Activated naive CD8-positive, alpha-beta T cell treated with anti-CD3 and anti-CD28 coated beads for 36 hours (primary cell): ENCODE measurements at places on chromosomes 13 and 19.

- DNase-seq = no peak
Observed at GRCh38 chr19:3963458-3964255, 7.2 kb downstream of the DAPK3 start.

DNA sequence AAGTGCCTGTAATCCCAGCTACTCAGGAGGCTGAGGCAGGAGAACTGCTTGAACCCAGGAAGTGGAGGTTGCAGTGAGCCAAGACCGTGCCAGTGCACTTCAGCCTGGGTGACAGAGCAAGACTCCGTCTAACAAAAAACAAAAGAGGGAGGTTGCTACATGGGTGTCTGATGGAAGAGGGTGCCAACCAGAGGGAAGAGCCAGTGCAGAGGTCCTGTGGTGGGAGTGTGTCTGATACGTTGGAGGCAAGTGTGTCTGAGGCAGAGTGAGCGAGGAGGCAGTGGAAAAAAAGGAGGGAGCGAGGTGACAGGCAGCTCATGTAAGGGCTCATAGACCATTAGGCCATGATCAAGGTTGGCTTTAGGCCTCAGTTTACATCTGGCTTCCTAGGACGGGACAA lies 6.8 kb downstream of the PDE4A start:
- DNase-seq = no peak

DNA sequence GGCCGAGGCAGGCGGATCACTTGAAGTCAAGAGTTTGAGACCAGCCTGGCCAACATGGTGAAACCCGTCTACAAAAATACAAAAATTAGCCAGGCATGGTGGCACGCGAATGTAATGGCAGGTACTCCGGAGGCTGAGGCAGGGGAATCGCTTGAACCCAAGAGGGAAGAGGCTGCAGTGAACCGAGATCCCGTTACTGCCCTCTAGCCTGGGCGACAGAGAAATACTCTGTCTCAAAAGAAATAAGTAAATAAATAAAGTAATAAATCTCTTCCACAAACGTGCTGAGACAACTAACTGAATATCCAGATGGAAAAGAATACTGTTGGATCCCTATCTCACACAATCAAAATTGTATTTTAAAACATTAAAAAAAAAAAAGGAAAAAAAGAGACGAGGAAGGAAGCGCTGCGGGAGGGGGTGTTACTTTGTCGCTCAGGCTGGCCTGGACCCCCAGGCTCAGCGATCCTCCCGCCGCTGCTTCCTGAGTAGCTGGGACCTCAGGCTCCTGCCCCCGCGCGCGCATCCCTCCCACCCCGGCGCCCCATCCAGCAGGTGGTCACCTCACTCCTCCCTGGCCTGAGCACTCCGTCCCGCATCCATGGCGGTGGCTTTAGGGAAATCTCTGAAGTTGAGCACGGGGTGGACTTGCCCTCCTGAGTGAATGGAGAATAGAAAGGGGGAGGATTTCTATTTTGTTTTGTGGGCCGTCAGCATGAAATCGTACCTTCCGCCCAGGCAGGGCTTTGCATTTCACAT lies 628 bp upstream of the ZNF813 start:
- DNase-seq = peak; percentile 8

GRCh38 chr19:27716922-27717321 lies 1496.0 kb downstream of the UQCRFS1 start:
- DNase-seq = no peak

DNA sequence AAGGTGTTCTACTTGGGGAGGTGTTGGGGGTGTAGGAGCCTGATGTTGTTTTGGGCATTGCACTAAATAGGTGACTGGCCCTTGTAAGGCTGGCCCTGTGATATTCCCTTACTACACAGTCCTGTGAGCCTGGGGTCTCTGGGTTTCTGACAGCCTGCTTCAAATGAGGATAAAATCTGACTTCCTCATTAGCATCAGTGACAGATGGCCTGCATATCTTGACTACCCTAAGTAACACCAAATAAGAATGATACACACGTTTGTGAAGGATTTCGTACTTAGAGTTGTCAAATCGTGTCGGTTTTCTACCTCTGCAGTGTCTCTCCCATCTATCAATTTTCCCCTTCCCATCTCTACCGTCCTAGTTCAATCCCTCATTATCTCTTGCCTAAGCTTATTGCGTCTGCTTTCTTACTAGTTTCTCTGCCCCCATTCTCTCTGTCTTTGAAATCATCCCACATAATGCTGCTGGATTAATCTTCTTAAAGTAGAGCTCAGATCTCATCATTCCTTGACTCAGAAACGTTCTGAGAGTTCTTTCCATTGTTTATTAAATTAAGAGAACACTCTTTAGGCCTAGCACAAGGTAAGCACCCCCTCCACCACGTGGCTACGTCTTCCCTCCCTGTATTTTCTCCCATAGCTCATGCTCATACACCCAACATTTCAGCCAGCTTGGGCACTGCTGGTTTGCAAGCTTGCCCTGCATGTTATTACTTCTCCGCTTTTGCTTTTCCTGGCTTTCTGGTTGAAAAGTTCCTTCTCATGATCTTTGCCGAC lies 26.2 kb upstream of the CNMD start:
- DNase-seq = no peak

DNA sequence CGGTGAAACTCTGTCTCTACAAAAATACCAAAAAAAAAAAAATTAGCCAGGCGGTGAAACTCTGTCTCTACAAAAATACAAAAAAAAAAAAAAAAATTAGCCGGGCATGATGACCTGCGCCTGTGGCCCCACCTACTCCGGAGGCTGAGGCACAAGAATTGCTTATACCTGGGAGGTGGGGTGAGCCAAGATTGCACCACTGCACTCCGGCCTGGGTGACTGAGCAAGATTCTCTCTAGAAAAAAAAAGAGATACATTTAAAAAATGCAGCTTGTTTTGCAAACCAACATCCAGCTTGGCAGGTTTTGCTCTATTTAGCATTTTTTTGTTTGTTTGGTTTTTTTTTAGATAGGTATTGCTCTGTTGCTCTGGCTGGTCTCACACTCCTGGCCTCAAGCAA lies 6.7 kb upstream of the PGPEP1 start:
- DNase-seq = no peak

DNA sequence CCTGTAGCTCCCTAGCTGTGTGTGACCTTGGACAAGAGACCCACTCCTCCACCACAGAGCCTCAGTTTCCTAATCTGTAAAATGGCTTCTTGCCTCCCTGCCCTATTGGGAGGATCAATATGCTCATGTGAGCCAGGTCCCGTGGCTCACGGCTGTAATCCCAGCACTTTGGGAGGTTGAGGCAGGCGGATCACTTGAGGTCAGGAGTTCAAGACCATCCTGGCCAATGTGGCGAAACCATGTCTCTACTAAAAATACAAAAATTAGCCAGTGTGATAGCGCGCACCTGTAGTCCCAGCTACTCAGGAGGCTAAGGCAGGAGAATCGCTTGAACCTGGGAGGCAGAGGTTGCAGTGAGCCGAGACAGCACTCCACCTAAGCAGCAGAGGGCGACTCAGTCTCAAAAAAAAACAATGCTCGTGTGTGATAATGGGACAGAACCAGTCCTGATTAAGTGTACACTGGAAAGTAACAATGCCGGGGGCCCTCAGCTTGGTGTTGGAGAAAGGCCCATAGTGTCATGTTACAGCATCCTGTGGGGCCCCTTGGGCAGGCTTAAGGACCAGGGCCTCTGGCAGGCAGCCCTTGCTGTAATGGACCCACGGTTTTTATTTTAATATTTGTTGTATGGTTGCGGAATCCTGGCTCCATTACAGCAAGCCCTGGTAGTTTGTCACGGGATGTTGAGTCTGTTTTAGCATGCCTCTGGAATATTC lies 6.8 kb downstream of the RPS11 start:
- peak; percentile 43 for DNase-seq

DNA sequence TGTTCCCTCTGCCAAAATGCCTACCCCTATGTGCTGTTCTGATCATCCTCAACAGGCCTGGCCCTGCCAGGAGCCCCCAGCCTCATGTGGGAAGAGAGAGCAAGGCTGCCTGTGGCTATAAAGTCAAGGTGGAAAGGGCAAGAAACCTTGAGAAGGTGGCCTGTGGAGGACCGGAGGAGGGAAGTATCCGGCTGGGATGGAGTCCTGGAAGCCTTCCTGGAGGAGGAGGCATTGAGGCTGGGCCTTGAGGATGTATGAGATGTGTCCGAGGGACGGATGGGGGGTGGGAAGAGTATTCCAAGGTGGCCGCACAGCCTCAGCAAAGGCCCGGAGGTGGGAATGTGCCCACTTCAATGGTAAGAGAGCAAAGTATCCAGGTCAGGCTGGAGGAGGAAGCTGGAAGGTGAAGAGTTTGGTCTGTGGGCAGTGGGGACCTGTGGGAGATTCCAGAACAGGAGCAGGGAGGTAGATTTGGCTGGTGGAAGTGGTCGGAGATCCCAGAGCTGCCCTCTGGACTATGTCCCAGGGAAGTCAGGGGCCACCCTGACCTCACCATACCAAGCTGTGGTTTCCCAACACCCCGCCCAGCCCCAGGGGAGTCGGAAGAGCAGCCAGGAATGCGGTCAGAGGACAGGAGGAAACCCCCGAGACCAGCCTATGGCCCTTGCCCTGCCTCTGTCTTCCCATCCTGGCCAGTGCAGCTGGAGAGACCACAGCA lies 3.0 kb upstream of the PLIN4 start:
- DNase-seq = no peak

DNA sequence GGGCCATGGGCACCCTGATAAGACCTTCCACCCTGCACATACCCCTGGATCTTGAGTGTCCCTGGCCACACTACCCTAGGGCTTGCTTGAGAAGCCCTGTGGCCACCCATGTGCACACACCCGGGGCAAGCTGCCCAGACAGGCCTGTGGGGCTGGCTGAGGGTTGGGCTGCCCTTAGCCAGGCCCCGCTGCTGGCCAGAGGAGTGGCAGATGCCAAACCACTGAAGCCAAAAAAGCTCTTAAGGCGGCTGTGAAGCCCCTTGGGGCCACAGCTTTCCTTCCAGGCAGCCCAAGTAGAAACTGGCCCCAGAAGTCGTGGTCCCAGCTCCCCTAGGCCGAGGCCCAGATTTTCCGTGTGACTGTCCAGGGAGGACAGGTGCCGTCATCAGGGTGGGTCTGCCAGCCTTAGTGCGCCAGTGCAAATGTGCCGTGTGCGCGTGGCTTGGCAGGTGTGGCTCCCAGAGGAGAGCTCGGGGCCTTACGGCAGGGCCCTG lies 14.8 kb downstream of the CEBPG start:
- no peak for DNase-seq

GRCh38 chr13:46544208-46544607 lies 8.8 kb upstream of the LRCH1 start:
- DNase-seq = no peak

DNA sequence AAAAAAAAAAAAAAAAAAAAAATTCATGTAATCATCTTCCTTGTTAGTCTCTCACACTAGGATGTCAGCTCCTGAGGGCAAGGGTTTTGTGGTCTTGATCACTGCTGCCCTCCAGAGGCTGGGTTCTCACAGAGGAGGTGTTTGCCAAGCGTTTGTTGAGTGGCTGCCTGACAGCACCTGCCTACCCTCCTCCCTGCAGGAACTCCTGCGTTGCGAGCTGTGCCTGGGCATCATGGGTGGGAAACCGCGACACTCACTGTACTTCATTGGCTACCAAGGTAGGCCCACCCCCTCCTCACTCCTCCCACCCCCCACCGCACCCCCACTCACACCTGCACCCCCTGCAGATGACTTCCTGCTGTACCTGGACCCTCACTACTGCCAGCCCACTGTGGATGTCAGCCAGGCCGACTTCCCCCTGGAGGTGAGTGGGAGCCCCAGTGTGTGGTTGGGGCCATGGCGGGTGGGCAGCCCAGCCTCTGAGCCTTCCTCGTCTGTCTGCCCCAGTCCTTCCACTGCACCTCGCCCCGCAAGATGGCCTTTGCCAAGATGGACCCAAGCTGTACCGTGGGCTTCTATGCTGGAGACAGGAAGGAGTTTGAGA lies 8.1 kb downstream of the ATG4D start:
- peak; percentile 45 for DNase-seq

DNA sequence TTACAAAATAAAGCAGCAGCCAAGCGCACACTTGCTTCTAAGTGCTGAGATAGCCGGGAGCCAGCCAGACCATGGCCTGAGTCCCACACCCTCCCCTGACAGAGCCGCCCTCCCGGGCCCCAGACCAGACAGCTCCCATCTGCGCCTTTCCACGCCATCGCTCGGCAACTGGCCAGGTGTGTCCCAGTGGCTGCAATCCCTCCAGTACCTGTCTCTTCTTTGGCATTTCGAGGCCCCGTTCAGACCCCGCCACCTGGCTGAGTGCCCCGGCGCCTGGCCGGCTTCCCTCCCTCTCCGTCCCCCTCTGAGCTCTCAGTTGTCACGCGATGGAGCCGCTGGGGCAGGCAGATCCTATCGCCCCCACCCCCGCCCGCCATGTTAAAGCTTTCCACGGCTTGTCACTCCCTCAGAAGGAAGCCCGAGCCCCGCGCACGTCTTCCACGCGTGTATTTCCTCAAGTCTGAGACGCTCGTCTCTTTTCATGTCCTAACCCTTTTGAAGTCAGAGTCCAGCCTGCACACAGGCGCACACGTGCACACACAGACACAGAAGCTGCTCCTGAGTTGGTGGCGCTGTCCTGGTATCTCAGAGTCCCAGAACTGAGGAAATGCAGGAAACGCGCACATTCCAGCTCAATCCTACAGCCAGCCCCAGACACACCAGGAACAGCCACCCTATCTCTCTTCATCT lies 7.9 kb downstream of the MLLT1 start:
- no peak for DNase-seq

GRCh38 chr19:5023128-5023571 lies 54.2 kb downstream of the KDM4B start:
- DNase-seq = no peak

GRCh38 chr19:18672606-18673337 lies 10.7 kb upstream of the CRTC1 start:
- no peak for DNase-seq

GRCh38 chr13:28590461-28590860 lies 68.5 kb upstream of the POMP start:
- DNase-seq = no peak

GRCh38 chr13:111123649-111124048 lies 8.5 kb downstream of the ARHGEF7 start:
- no peak for DNase-seq

DNA sequence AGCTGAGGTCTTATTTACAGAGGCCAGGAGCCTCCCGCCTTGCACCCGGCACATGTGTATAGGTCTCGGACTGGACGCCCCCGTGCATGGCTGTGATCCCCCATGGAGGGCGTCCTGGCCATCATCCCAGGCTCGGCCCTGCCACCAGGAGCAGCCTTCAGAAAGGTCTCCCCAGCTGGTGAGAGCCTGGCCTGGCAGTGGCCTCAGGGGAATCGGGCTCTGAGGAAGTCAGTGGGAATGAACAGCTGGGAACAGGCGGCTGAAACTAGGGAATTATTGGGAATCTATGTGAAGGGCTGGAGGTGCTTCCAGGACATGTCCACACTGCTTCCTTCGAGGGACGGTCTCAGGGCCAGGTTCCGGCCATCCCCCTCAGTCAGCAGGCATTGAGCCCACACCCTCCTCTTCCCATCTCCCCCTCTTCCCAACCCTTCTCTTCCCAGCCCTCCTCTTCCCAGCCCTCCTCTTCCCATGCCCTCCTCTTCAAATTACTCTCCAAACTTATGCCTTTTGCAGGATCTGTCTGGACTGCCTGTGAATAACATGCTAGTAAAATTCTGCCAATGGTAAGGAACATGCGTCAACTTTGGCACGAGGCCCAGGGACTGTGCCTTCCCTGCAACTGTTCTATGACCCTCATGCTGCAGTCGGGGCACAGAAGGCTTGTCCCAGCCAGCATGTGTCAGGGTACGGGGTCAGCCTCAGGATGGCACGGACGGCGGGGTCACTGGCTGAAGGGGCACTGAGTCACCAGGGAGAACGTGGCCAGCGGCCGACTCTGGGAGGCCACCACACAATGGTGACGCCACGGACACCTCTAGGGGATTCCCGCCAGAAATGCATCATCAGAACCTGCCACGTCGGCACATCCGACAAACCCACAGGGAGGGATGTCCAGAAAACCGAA lies 24.2 kb upstream of the C13orf46 start:
- no peak for DNase-seq

GRCh38 chr19:32357720-32358119 lies 12.3 kb downstream of the ZNF507 start:
- no peak for DNase-seq
